Stimulated activated CD8-positive, alpha-beta memory T cell treated with anti-CD3 and anti-CD28 coated beads, Interleukin-15, amount 100 ng/mL, for 4 hours (primary cell): ENCODE measurements at places on chromosomes 5 and 9.

DNA sequence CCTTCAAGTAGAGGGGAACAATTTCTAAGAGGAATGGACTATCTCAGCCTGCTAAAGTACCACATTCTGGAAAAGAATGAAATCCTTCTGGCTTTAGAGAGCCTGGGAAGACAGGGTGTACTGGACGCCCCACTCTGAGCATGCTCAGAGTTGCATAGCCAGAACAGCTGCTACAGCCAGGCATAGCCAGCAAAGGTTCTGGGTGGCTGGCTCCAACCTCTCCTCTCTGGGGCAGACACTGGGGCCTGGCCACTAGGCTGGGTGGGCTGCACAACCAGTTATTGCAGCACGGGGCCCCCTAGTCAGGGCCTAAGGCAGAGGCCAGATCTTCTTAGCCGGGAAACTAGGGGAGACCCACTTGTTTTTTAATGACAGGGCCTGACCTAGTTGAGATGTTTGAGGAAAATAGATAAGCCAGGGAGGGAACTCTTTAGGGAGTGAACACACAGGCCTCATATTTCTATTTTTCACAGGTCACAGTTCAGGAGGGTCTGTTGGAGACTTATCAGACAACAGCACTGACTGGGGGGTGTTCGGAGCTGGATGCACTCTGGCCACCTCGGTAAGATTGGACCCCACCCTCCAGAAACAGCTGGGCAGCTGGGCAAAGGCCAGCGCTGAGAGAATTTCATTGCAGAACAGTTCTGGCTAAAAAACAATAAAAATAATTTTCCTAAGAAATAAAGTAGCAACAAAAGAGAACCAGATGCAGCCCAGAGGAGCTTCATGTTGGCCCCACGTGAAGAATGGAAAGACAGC lies 142.9 kb downstream of the LPAR1 start:
- no peak for DNase-seq

DNA sequence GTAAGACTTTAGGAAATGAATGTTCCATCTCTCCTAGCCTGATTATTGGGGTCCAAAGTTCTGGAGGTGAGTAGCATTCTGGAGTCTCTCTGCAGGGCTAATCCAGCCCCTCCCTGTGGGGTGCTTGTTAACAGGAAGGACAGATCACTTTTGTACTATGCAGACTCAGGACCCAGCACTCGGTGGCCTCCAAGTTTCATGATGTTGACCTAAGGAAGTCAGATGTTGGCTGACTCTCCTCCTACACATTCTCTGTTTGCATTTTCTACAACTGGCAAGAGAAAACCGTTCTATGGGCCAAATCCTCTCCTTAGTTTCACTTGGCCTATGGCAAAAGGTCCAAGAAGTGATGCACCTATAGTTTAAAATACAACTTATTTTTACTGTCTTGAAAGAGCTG lies 5.5 kb upstream of the PDE8B start:
- DNase-seq: no peak

DNA sequence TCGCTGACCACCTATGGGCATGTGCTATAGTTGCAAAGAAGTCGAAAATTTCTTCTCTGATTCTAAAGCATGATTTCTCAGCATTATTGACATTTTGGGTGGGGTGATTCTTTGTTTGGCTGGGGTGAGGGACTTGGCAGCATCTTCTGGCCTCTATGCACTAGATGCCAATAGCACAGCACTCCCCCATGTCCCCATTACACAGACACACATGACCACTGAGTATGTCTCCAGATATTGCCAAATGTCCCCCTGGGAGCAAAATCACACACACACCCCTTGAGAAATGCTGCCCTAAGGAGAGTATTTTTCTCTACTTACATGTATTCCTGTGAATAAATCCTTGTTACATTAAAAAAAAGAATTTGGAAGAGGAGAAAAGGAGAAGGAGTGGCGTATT lies 89.1 kb downstream of the PDZD2 start:
- DNase-seq: no peak

GRCh38 chr5:130424341-130424740 lies 520.1 kb downstream of the CHSY3 start:
- DNase-seq: no peak

DNA sequence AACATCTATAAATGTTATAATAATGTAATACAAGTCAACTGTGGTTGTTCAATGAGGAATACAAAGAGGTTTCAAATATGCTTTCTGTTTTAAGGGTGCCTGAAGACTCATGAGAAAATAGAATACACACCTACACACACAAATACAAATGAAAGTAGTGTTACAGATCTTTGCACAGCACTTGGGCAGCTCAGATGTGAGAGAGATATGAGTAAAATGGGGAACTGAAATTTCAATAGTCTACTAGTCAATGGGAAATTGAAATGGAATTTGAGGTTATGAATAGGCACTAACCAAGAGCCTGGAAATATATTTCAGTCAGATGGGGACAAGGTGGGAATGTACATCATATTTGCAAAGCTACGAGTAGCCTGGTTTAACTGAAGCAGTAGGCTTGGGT lies 96.6 kb downstream of the ISL1 start:
- DNase-seq: no peak

- no peak for DNase-seq
Observed at GRCh38 chr5:119390404-119390803, 34.6 kb downstream of the TNFAIP8 start.

- no peak for DNase-seq
Observed at GRCh38 chr9:35864695-35865255, 5.4 kb downstream of the OR13J1 start.

DNA sequence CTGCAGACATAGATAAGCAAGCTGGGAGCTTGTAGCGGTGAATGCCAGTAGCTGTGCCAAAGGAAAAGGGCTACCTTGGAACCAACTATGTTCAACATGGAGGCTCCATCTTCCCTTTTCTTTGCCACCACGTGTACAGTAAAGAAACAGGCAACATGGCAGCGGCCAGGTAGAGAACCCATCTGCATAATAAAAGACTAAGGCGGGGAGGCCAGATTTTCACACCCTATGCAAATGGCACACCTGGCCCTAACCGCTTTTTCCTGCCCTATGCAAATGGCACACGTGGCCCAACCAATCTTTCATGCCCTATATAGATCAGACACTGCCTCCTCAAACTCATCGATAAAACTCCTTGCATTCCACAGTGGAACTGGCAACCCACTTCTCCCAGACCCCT lies 477.5 kb upstream of the EDIL3 start:
- DNase-seq: no peak

GRCh38 chr5:139223481-139223880 lies 25.3 kb upstream of the SIL1 start:
- DNase-seq: no peak

- DNase-seq: no peak
Observed at GRCh38 chr9:135814421-135815095, 92.8 kb downstream of the CAMSAP1 start.
